Esophagus squamous epithelium (tissue), 5 donors: ENCODE measurements at places on chromosomes 4 and X. TPM values are rescaled to one million over a fixed set of nuclear protein-coding genes. Genes with fewer than 3 reads are reported as not detected.

GRCh38 chr4:165308166-165308565 lies 19.3 kb upstream of the MSMO1 start:
- no peak for DNase-seq

DNA sequence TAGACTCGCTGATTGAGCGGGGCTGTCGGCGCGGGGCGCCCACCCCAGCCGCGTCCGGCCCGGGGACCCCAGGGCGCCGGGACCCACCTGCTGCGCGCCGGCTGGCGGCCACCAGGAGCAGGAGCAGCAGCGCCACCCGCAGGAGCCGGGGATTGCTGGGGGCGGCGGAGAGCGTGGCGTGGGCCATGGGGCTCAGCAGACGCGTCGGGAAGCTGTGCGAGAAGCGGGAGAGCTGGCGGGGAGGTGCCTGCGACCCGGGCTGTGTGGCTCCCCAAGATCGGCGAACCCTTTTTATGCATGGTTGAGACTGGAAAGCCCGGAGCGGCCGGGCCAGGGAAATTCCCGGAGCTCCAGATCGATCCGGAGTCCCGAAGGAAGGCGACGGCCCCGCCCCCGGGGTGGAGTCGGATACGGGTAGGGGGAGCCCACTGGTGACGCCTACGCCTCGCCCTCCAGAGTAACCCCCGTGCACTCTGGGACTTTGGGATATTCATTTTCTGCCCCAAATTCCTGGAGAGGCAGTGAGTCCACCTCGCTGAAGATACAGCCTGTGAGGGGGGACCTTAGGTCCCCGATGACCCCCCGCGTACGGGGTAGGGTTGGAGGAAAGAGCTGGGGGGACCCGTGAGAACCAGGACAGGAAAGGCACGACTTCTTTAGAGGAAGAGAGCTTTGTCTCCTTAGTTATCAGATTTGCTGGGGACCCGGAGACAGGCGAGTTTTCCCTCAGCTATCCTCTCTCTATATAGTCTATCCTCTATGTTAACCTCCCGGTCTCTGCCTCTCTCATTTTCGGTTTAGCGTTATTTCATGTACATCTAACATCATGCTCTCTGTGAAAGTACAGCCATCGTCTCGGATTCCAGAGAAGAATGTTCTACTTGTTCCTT lies at the start of gene CXCL3:
Gene CXCL3, minus strand, starts transcription at position 265 of the 890 bp plus-strand sequence. Its CDS starts 78 bp downstream, at position 187.
- no peak for DNase-seq

GRCh38 chr4:85925071-85925470 lies 434.8 kb downstream of the MAPK10 start:
- DNase-seq, result no peak

DNA sequence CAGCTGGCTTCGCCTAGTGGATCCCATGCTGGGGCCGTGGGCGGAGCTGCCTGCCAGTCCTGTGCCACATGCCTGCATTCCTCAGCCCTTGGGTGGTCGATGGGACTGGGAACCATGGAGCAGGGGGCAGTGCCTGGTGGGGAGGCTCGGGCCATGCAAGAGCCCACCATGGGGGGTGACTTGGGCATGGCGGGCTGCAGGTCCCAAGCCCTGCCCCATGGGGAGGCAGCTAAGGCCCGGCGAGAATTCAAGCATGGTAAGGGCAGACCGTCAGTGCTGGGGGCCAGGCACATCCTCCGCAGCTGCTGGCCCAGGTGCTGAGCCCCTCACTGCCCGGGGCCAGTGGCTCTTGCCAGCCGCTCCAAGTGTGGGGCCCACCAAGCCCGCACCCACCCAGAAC lies 262.6 kb downstream of the CENPC start:
- DNase-seq, result no peak

DNA sequence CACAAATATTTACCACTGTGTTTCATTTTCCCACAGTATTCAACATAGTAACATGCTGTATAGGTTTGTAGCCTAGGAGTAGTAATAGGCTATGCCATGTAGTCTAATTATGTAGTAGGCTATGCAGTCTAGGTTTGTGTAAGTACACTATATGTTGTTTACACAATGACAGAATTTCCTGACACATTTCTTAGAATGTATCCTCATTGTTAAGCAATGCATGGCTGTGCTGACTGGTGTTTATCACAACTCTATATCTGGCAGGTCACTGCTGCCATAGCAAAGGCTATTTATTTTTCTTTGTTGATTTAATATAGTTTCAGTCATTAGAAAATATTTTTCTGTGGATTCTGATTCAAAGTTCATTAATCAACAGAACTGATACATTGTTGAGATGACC lies 108.3 kb upstream of the TEX13A start:
- DNase-seq, result no peak

DNA sequence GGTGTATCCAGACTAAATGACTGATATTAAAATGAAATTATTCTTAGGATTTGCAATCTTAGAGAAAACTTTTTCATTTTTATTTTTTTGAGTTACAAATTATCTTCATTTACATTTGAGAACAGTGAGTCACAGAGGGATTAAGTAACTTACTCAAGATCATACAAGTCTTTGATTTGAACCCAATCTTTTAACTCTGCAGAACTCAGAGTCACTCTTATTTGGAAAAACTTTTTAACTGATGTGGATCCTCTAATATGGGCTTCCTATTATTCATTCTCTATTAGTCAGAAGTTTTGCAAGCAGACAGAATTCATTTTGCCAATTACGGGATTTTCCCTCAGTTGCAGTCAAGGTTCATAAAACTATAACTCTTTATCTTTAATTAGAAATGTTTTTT lies 20.1 kb downstream of the HPRT1 start:
- DNase-seq, result no peak

GRCh38 chr4:161360982-161361381 lies 802.8 kb downstream of the FSTL5 start:
- no peak for DNase-seq

DNA sequence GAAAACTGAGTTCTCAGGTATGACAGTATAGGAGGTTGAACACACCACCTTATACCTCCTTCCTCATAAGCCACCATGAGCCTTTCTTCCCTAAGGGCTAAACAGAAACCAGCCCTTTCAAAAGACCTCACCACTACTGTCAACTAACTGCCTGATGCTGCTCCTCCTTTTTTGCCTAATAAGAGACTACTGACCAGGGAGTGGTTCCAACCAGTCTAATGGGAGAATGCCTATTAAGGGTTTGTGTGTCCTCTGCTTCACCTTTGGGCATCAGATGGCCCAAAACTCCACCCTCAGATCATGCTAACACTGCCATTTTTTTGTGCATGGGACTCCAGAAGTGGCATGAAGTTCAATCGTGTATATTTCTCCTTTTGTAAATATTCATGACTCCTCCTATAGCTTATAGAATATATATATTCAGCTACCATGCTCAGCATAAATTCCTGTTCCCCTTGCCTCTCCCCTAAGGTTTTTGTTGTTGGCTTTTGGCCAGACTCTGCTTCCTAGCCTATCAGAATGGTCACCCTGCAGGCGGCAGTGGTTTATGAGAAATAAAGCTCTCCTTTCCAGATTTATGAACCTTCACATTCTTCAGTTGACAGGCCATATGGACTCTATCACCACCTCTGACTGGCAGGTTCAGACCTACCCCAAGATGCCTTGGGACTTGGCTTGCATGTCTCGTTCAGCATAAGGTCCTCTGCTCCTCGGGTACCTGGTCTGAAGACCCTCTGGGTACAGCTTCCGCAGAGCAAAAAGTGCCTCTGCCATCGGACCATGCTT lies 28.2 kb downstream of the FGFBP1 start:
- no peak for DNase-seq

- DNase-seq, result no peak
Measured at GRCh38 chrX:4710618-4711433, 997.4 kb upstream of the PRKX start.

- no peak for DNase-seq
Measured at GRCh38 chr4:30720661-30721184, 554 bp downstream of the PCDH7 start.

DNA sequence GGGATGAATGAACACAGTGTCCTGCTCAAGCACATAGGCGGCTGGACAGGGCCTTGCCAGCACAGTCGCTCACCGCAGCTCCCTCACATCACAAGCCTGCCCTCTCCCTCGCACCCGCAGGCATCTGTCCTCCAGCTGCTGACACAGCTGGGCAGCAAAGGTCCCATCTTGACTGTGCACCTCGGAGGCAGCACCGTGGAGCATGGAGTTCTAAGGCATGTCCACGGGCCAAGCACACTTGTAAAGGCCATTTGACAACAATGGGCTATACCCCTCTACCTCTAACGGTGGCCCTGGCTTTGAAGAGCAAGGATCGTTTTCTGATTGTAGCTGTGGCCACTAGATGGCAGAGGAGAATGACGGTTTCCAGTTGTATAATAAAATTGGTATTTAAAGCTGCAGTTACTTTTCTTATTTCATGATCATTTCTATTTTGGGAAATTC lies 53.8 kb downstream of the APLN start:
- DNase-seq, result no peak

GRCh38 chr4:120443116-120443515 lies 376.5 kb upstream of the MAD2L1 start:
- no peak for DNase-seq

DNA sequence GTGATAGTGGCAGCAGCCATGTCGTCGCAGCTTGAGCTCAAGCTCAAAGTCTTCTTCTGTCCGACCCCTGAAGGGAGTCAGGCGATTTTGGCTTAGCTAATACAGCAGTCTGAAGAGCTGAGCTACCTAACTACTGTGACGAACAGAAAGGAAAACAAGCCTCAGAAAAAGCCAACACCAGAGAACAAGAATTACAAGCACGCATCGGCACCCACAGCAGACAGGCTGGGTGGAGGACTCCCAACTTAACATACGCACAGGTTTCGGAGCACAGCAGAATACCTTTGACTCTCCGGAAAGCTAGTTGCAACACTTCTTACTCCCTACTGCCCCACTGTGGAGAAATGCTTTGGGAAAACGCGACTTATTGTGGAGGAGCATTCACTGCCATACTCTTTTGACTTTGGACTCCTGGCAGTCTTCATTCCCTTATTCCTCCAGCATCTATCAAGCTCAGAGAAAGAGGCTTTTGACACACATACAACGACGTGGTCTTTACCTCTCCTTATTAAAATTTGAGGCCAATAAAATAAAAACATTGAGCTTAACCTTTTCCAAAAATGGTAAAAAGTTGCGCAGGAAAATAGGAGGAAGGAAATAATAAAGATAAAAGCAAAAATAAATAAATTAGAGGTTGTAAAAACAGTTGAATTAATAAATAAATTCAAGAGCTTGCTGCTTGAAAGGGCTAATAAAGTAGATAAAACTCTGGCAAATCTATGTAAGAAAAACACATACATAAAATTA lies 41.3 kb upstream of the GPC3 start:
- no peak for DNase-seq

GRCh38 chrX:108022491-108023089 lies 22.3 kb upstream of the VSIG1 start:
- DNase-seq, result no peak

DNA sequence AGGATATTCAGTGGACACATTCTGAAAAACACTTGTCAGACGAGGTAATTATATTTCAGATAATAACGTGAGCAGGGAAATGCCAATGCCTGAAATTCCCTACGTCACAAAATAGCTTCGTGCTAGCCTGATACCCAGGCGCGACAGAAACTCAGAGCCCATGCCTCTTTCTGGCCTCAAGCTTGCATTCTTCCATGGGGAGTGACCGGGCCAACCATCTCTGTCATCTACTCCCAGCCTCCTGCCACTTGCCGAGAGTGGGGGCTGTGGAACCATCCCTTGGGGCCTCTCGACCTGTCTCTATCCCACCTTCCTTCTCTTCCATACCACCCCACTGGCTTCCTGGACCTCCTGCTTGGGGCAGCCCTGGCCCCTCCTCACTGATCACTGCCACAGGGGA lies 34.5 kb upstream of the CDKN2AIP start:
- DNase-seq, result no peak

Gene GPR173
- total RNA-seq, result 0.18 TPM

Gene CT47B1
- not detected for total RNA-seq

Gene TCEAL3
- total RNA-seq, result 2.8 TPM

Gene EMCN
- total RNA-seq, result 5.8 TPM

Gene SOD3
- 5.0 TPM for total RNA-seq

Gene DRD5
- not detected for total RNA-seq

Gene LRIT3
- not detected for total RNA-seq

Gene SSX4
- total RNA-seq, result not detected
